IMR-90 (cell line): ENCODE measurements at places on chromosomes 13 and 19. TPM values are rescaled to one million over a fixed set of nuclear protein-coding genes. Genes with fewer than 3 reads are reported as not detected.

GRCh38 chr19:28074773-28075172, 1138.2 kb downstream of the UQCRFS1 start:
- no peak for DNase-seq

DNA sequence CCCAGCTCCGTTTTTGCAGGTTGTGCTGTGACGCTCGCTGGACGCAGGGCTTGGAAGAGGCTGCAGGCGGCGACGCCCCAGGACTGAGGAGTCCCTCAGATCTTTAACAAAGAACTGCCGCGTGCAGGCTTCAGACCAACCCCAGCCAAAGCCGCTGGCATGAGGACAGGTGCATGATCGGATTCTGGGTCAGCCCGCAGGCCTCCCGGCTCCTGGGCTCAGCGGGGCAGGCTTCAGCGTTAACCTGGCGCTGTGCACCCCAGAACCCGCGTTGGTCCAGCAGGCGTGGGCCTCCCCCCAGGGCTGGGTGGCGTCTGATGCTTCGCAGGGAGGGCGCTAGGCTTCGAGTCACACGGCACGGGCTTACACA, 920 bp upstream of the TIMM13 start:
- peak; percentile 8 for DNase-seq

Gene CFAP97D2
- not detected in 2 replicates for polyA plus RNA-seq

GRCh38 chr13:41700790-41701310, 243.5 kb downstream of the RGCC start:
- peak; percentile 66 for DNase-seq

- DNase-seq = peak; percentile 35
These were observed 439 bp downstream of the DZIP1 start for GRCh38 chr13:95643936-95644598.

DNA sequence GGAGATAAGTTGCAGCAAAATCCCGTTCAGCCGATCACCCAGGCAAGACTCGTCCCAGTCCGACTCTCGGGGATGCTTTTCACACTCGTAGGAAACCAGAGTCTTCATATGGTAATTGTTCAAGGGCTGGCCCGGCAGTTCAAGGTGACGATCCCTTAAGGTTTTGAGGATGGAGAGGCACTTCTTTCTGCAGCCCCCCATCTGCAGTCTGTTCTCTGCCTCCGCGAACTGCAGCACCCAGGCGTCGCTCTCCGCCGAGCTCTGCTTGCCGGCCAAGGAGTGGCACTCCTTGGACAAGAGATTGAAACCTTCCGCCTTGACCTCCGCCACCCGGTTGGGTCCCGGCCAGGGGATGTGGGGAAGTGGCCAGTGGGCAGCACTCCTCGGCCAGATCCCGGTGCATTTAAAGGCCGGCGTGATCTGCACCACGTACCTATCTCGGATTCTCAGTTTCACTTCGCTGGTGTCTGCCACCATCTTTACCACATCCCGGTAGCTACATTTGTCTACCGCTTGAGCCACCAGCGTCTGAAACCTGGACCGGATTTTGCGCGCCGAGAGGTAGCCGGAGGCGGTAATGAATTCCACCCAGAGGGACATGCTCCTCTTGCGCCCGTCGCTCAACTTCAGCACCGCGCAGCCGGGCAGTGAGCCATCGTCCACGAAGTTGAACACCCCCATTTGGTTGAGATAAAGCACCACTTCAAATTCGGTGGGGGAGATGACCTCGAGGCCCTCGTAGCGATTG, 1.1 kb downstream of the MAB21L1 start:
- DNase-seq = peak; percentile 11

- DNase-seq = no peak
These were observed 316.3 kb downstream of the DLEU7 start for GRCh38 chr13:50527188-50527587.

GRCh38 chr19:7294558-7295212, 471 bp upstream of the INSR start:
- peak; percentile 16 for DNase-seq

DNA sequence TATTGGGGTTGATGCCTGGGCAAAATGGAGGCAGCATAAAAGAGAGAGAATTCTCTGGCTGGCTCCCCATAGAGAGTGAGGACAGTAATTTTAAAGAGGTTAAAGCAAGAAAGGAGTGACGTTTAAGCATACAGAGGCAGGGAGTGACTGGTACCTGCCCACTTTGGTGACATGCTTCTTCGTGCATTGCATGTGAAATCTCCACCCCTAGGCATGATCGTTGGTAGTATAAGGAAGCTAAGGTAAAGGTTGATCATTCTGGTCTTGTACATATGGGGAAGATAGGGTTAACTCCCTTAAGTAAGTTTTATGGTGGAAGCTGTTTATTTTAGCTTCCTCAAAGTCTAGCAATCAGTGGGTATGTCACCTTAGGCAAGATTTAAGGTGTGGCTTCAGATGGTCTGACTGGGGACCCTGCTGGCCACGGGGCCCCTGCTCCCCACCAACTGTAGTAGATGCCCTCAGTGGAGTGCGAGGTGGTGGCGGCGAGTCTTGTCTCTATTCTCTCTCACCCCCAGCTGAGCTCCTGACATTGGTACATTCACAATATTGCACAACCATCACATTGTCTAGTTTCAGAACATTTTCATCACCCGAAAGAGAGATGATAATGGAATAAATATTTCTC, 797.5 kb upstream of the SPRY2 start:
- DNase-seq = no peak

GRCh38 chr19:35433448-35433847, 14.6 kb upstream of the FFAR2 start:
- no peak for DNase-seq

Gene MEIOSIN
- polyA plus RNA-seq = not detected in 2 replicates

DNA sequence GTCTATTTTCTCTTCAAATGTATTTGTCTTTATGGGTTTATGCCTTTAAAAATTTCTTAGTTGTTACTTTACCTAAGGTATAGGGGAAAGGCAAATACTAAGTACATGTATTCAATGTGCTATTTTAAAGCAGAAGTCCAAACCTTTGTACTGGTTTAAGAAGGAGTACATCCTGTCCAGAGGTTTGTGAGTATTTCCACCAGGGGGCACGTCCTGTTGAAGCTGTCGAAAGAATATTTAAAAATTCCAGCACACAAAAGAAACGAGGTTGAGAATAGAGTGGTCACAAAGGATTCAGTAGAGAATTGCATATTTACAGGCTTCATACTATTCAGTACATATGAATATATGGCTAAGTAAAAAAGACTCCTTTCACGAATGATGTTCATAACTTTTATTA, 59.8 kb downstream of the URI1 start:
- peak; percentile 19 for DNase-seq

- DNase-seq = no peak
These were observed 5.7 kb downstream of the SLITRK1 start for GRCh38 chr13:83876546-83876945.

DNA sequence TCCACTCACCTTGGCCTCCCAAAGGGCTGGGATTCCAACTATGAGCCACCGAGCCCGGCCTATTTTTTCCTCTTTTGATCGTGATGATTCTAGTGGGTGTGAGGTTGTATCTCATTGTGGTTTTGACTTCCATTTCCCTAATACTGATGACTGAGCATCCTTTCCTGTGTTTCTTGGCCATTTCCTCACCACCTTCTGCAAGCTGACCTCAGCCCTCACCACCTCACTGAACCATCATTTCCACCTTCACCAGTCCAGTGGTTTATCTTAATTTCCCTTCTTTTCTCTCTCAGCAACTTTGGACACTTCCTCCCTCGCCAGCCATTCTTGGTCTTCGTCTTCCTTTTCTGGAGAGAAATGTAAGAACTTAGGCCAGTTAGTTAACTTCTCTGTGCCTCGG, 13.0 kb upstream of the BICRA start:
- DNase-seq = no peak

Gene ATP1A3
- 0.11 and 0.12 TPM in 2 replicates for polyA plus RNA-seq

Gene ERFL
- 0.09 TPM in 1 of 2 replicates, not detected in the other for polyA plus RNA-seq
